ENCODE measurements at places on chromosomes 12 and 14. TPM values are rescaled to one million over a fixed set of nuclear protein-coding genes. Genes with fewer than 3 reads are reported as not detected.

The HPD gene
- 3.2 TPM for total RNA-seq

The PPP1R1A gene
- total RNA-seq, result 93.7 TPM

DNA sequence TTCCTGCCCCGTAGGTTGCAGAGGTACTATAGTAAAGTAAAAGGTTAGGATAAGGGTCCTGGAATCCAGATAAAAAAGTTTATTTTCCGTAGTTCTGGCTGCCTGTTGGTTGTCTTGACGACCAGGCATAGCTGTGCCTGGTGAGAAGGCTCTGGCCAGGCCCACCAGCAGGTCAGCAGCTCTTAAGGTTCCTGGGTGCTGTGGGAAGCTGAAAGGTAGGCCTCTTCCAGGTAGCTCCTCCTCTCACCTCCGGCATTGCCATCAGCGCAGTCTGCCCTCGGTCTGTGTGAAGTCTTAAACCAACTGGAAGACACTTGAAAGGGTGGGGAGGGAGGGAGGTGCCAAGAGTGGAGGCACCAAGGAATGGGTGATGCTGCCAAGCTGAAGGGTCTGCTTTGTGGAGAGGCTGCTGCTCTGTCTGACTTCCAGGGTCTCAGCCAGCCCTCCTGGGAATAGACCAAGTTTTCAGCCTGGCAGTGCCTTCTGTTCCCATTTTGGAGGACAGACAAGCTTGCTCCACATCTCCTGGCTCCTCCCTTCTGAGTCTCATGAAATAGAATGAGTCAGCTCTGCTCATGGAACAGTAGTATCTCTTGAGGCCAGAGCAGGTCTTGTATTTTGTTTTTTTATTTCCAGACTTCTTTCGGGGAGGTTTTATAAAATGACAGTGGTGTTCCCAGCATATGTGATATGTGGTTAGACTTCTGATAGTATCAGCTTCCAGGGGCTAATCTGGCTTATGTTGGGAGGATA is 5.2 kb upstream of the ACADS start:
- H3K4me1 ChIP-seq, result peaks cover 24% of the 10 kb centered on the region
- peak overlapping the region; percentile 83 for H3K27ac ChIP-seq
- H3K36me3 ChIP-seq, result peaks cover 89% of the 10 kb centered on the region
- no peaks in the 10 kb centered on the region for H3K27me3 ChIP-seq
- DNase-seq, result no peak

- H3K27ac ChIP-seq, result no peak overlapping the region
- no peaks in the 10 kb centered on the region for H3K27me3 ChIP-seq
- H3K36me3 ChIP-seq, result no peaks in the 10 kb centered on the region
- DNase-seq, result no peak
- H3K4me3 ChIP-seq, result no peak overlapping the region
Measured at GRCh38 chr12:66072566-66072965, 58.0 kb downstream of the LLPH start.

- DNase-seq, result no peak
- H3K4me3 ChIP-seq, result no peak overlapping the region
- no peaks in the 10 kb centered on the region for H3K36me3 ChIP-seq
- no peaks in the 10 kb centered on the region for H3K27me3 ChIP-seq
- no peaks in the 10 kb centered on the region for H3K4me1 ChIP-seq
Measured at GRCh38 chr14:89117012-89117411, 292.6 kb downstream of the TTC8 start.

GRCh38 chr12:46388427-46389021 is 16.0 kb upstream of the SLC38A2 start:
- peaks cover 11% of the 10 kb centered on the region for H3K36me3 ChIP-seq
- H3K4me3 ChIP-seq, result no peak overlapping the region
- no peak overlapping the region for H3K27ac ChIP-seq
- no peak for DNase-seq
- H3K4me1 ChIP-seq, result peaks cover 43% of the 10 kb centered on the region

DNA sequence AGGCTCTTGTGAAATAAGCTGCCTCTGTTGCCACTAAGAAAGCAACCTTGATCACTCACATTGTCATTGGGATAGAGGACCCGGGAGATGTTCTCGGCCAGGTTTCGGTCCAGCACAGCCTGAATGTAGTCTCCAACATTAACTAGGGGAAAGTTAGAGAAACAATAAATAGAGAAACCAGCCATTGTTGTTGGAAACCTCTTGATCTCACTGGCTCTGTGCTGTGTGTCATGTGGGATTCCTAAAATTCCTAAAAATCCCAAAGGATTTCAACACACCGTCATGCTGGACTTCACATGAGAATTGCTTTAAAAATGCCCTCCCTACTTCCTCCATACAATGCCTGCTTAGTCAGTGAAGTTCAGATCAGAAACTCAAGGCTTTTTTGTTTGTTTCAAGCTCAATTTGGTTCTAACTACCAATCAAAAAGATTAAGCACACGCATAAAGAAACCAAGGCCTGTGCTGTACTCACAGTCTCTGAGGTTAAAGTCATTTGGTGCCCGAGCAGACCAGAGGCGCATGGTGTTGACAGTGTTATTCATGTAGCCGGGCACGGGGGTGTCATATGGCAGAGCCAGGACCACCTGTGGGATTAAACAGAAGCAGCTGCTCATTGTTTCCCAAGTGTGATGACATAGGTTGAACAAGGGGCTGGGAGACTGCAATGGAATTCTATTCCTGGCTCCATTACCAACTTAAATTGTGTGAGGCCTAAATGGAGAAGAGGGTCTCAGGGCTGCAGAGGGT is 23.6 kb downstream of the PYGL start:
- H3K4me3 ChIP-seq, result no peak overlapping the region
- DNase-seq, result peak; percentile 22
- H3K4me1 ChIP-seq, result peaks cover 3% of the 10 kb centered on the region
- H3K27ac ChIP-seq, result no peak overlapping the region
- no peaks in the 10 kb centered on the region for H3K36me3 ChIP-seq

The CPNE6 gene
- total RNA-seq, result not detected

GRCh38 chr12:114313910-114314309 is 92.0 kb downstream of the TBX5 start:
- no peaks in the 10 kb centered on the region for H3K4me1 ChIP-seq
- H3K4me3 ChIP-seq, result no peak overlapping the region
- H3K36me3 ChIP-seq, result no peaks in the 10 kb centered on the region
- DNase-seq, result no peak

The EML5 gene
- total RNA-seq, result 0.15 TPM

DNA sequence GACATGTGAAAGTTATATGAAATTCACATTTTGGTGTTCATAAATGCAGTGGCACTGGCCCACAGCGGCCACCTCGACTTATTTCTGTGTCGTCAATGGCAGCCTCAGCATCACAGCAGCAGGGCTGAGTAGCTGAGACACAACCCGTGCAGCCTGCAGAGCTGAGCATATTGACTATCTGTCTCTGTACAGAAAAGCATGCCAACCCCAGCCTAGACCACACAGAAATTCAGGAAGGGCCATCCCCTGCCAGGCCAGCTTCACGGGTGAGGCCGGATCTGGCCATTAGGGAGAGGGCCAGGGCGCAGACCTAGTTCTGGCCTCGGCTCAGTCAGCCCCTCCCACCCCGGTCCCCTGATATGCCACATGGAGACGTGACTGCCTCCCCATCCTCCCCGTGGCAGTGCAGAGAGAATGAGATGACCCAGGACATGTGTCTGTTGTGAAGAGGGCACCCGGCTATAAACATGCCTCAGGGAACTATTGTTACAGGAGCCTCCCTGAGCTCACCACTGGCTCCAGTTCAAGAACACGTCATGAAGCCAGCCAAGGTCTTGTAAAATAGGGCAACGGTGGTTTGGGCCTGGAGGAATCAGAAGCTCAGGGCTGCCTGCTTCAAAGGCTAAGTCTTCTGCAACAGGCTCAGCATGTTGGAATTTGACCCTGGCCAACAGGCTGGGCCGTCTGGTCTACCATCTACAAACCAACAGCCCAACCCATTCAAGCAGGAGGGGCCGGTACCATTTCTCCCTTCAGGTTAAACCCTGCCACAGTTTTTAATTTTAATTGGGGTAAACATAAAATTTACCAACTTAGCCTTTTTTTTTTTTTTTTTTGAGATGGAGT is 25.5 kb downstream of the SCARB1 start:
- peak overlapping the region; percentile 77 for H3K27ac ChIP-seq
- H3K4me1 ChIP-seq, result peaks cover 25% of the 10 kb centered on the region
- H3K36me3 ChIP-seq, result no peaks in the 10 kb centered on the region
- peak; percentile 93 for DNase-seq
- peak overlapping the region; percentile 3 for H3K4me3 ChIP-seq

DNA sequence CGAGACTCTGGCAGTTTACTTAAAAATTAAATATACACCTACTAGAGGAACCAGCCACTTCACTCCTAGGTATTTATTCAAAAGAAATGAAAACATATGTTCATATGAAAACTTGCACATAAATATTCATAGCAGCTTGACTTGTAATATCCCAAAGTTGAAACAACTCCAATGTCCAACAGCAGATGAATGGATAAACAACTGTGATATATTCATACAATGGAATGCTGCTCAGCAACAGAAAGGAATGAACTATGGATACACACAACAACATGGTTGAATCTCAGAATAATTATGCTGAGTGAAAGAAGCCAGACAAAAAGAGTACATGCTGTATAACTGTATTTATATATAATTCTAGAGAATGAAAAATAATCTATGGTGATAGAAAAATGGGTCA is 53.4 kb upstream of the DACT1 start:
- H3K4me1 ChIP-seq, result no peaks in the 10 kb centered on the region
- no peak for DNase-seq
- no peak overlapping the region for H3K27ac ChIP-seq
- no peaks in the 10 kb centered on the region for H3K27me3 ChIP-seq

DNA sequence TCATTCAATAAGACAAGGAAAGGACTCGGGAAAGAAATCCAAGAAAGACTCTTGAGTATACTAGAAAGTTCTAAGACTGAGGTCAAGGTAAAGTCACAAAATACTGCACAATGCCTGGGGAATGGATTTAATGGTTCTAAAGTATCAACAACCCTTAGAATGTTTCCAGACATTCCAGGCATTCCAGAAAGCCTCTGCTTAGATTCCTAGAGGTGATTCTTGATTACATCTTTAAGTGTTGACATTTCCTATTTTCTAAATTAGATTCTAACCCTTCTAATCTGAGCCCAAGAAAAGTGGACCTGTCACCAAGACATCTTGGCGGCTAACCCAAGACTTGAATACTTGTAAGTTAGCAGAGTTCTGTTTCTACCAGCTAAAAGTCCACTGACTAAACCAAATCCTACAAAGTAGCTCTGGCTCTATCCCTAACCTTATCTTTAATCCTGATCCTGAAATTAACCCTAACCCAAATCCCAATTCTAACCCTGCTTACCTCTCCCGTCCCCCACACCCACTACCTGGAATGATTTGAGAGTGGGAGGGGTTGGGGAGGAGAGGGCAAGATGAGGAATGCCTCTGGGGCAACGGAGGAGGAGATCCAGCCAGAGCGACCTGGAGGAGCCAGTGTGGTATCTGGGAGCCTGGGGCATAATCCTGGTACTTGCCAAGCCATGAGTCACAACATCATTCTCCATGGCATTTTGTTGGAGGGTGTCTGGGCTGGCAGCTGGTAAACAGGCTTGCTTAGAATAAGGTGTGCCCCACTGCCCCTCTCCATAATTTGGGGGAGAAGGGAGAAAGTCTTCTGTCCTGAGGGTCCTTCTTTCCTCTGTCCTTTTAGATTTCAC is 93.4 kb upstream of the HOXC13 start:
- no peaks in the 10 kb centered on the region for H3K36me3 ChIP-seq
- no peak overlapping the region for H3K27ac ChIP-seq
- no peak overlapping the region for H3K4me3 ChIP-seq
- H3K4me1 ChIP-seq, result no peaks in the 10 kb centered on the region
- H3K27me3 ChIP-seq, result no peaks in the 10 kb centered on the region

- H3K36me3 ChIP-seq, result no peaks in the 10 kb centered on the region
- no peaks in the 10 kb centered on the region for H3K27me3 ChIP-seq
- H3K27ac ChIP-seq, result no peak overlapping the region
- DNase-seq, result no peak
Measured at GRCh38 chr12:45559537-45559936, 170.0 kb upstream of the ARID2 start.

DNA sequence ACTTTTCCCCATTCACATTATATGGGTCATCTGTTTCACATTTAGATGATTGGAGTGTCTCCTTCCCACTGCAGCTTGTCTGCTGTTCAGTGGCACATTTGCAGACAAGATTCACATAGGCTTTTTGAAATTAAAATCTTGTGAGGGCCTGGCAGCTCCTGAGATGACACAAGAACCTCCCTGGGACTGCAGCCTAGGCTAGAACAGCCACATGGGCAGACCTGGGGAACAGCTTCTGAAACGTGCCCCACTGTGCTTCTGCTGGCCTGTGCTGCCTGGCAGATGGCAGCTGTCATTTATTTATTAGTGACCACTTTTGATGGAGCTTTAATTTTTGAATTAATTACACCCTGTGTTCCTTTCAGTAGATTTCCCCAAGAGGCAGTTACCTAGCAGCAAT is 137.4 kb downstream of the GRIP1 start:
- H3K4me3 ChIP-seq, result no peak overlapping the region
- H3K36me3 ChIP-seq, result no peaks in the 10 kb centered on the region
- no peaks in the 10 kb centered on the region for H3K4me1 ChIP-seq
- H3K27ac ChIP-seq, result no peak overlapping the region

The AKAP5 gene
- total RNA-seq, result 0.13 TPM

The KCNH5 gene
- total RNA-seq, result not detected

The TAS2R7 gene
- total RNA-seq, result not detected

The POLE2 gene
- 1.0 TPM for total RNA-seq

The OASL gene
- 0.30 TPM for total RNA-seq

DNA sequence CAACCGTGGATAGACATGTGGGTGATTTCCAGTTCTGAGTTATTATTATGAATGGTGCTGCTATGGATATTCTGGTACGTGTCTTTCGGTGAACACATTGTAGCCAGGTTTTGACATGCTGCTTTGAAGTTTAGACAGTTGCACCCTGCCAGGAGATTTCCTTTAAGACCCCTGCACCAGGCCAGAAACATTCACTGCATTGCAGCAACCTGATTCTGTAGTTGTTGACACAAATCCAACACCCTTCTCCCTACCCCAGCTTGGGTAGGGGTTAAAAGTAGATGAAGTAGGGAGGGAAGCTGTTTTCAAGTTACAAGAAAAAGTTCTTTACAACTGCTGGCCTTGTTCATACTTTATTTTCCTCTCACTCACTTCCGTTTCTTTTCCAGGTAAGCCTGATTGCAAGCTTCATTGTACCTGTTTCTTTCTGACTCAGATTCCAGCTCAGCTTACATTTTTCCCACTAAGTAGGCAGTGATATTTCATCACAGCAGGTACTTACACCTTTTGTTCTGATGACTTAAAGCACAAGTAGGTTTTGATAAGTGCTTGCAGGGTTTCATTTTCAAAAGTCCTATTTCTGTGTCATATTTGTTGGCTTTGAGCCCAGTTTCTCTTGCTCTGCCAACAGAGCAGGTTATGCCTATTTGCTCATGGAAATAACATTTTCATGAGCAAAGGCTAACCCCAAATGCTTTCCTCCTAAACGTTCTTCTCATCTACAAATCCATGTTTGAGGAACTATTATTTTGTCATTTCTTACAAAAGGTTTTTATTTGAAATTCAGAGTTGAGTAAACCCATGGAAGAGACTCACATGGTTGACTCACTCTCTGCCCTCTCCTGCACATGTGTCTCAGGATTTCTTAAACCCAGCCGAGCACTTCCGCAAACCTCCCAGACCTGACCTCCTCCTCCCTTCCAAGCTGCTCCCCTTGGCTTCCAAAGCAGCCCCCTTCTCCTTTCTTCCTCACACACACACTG is 12.1 kb upstream of the LTA4H start:
- peaks cover 3% of the 10 kb centered on the region for H3K27me3 ChIP-seq
- no peaks in the 10 kb centered on the region for H3K36me3 ChIP-seq
- no peak for DNase-seq
- H3K27ac ChIP-seq, result no peak overlapping the region
- no peaks in the 10 kb centered on the region for H3K4me1 ChIP-seq

GRCh38 chr14:54566410-54567223 is at the start of gene SAMD4A:
SAMD4A (plus strand) TSS chr14:54567128; CDS start chr14:54567917, 789 bp downstream.
- H3K27ac ChIP-seq, result peak within 1 kb of the TSS; percentile 99
- H3K4me3 ChIP-seq, result peak within 1 kb of the TSS; percentile 86
- H3K4me1 ChIP-seq, result peaks cover 43% of the 10 kb centered on the region
- peak; percentile 79 for DNase-seq
- peaks cover 1% of the 10 kb centered on the region for H3K36me3 ChIP-seq

The ARMH4 gene
- total RNA-seq, result 3.2 TPM

All from psoas muscle (tissue), 8 donors.